ENCODE measurements at places on chromosomes 2 and 18.

DNA sequence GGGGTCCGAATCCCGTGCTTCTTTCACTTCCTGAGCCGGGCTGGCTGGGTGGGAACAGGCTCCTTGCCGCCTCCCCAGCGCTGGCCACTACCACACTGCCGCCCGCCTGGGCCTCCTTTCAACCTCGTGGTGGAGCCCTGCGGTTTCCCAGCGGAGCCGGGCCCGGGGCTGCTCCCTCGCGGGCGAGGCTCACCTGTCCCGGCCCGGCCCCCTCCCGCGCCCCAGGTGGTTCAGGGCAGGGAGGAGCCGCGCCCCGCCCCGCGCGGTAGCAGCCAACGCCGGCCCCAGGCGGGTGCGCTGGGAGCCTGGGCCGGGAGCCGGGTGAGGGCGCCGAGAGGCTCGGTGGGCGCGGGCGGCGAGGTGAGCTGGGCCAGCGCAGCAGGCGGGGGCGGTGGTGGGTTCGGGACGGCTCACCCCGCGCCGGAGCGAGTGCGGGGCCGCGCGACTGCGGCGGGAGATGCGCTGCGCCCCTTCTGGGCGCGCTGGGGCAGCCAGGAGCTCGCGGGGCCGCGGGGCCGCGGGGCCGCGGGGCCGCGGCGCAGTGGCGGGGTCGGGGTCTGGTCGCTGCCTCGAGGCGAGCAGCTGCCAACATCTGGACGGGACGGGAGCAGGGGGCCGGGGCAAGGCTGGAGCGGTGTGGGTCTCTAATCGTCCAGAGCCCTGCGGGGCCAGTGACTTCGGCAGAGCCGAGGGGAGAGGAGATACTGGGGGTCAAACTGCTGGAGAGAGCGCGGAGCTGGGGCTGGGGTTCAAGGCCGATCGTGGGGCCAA is at the start of gene LYPD6B:
TSS of gene LYPD6B (plus strand) at position 258 of the 771 bp plus-strand sequence. CDS start 92,250 bp downstream, outside the sequence.
- no peak for DNase-seq

DNA sequence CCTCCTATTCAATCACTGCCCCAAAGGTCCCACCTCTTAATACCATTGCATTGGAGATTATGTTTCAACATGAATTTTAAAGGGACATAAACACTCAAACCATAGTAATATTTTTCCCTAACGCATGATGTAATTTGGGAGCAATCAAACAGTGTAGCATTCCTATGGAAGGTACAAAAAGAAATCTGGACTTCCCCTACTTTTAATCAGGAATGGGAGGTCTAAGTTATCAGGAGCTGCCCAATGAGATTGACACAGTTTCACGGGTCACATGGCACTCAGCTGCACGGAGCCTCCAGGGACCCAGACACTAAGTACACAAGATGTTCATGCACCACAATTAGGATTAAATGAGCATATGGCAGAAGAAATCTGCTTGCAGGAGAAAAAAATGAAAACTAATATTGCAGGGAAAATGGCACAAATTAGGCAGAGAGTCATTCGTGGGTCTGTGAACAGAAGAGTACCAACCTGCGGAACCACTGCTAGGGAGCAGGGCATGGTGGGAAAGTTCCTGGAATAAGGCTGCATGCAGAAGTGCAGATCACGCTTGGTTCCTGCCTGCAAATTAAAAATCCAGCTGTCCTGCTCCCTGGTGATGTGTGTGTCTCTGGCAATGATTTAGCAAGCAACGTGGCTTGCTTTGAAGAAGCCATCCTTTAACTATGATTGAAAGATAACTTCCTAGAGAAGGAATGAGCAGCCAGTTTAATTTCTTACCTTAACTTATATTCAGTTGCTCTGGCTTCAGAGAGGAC is 326.6 kb upstream of the ID2 start:
- no peak for DNase-seq

GRCh38 chr2:107542314-107542740 is 284.4 kb upstream of the RGPD4 start:
- DNase-seq, result no peak

GRCh38 chr2:67755156-67755882 is 307.5 kb downstream of the C1D start:
- DNase-seq, result no peak
